ENCODE measurements at places on chromosomes 5 and 9.

GRCh38 chr9:109708451-109708945, 71.5 kb upstream of the PALM2AKAP2 start:
- no peak for DNase-seq

DNA sequence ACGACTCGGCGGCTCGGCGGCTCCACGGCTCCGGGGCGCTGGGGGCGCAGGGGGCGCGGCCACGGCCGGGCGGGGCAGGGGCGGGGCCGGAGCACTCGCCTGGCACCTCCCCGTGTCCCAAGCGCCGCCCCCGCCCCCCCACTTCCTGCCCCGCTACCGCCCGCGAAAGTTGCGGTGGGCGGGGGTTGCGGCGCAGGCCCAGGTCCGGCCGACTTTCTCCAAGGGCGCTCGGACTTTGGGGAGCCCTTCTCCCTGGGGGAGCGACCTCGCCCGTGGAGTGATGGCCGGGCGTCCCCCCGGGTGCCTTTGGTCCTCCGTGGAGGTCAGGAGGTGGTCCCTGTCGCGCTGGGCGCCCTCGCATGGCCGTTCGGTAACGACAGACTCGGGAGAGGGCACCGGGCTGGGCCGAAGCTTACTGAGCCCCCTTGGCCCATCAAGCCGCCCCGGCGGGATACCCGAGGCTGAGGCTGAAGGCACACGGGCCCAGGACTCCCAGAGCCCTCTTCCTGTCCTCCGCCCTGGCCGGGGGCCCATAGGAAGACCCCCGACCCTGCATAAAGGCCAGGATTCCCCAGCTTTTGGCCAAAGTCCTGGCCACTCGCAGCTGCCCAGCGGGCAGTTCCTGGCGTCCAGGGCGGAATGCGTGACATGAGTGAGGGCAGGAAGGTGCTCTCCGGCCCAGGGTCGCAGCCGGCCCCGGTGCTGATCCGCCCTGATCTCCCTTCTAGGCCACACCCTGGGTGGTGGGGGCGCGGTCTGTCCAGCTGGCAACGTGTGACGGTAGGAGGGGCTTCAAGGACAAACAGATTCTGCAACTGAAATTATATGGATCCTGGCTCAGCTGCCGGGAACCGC, 883 bp upstream of the VAV2 start:
- DNase-seq: peak; percentile 54

- DNase-seq: peak; percentile 54
Measured at GRCh38 chr9:91193087-91193657, 168.5 kb downstream of the AUH start.

- no peak for DNase-seq
Measured at GRCh38 chr9:74503219-74503618, 6.1 kb downstream of the RORB start.

DNA sequence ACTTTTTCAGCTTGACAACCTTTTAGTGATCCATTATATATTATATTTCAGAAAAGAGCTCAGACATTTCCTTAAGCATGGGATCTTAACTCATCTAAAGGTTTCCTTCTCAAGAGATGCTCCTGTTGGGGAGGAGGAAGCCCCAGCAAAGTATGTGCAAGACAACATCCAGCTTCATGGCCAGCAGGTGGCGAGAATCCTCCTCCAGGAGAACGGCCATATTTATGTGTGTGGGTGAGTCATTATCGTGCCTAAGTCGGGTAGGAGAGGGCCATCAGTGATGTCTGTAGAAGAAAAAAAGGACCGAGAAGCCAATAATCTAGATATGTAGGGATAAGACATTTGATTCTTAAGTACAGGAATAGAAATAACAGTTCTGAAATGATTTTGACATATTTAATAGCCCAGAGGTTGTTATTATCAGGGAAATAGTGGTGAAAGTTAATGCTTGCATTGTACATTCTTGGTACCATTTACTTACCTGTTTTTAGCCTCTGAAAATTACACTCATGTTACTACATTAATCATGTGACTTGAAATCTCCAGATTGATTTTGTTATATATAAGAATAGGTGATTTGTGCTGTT, 28.2 kb downstream of the MTRR start:
- no peak for DNase-seq

GRCh38 chr9:97794666-97795065, 58.4 kb upstream of the FOXE1 start:
- DNase-seq: no peak

DNA sequence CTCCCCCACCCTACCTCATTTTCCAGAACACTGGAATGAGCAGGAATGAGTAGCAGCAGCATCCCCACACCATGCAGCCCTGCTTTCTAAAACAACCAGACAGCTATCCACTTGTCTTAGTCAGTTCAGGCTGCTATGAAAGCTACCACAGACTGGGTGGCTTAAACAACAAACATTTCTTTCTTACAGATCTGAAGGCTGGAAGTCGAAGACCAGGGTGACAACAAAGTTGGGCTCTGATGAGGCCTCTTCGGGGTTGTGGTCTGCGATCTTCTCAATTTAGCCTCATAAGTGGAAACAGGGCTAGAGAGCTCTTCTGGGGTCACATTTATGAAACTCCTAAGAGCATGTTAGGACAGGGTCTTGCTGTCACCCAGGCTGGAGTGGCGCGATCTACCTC, 38.9 kb downstream of the LPAR1 start:
- DNase-seq: no peak

- no peak for DNase-seq
Measured at GRCh38 chr9:710951-711745, 130.3 kb upstream of the DMRT1 start.

DNA sequence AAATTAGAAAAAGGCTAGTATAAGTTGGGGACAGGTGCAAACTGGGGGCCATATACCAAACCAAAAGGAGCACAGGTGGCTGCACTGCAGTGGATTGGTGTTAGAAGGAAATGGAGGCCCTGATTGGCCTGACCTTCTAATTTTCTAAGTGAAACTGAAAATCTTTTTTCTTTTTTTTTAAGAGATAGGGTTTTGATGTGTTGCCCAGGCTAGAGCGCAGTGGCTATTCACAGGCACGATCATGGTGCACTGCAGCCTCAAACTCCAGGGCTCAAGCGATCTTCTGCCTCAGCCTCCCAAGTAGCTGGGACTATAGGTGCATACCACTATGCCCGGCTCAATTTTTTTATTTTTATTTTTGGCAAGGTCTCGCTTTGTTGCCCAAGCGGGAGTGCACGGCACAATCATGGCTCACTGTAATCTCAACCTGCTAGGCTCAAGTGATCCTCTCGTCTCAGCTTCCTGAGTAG, 9.8 kb upstream of the CCDC69 start:
- DNase-seq: no peak

GRCh38 chr9:93231121-93231694, 47.3 kb downstream of the WNK2 start:
- no peak for DNase-seq

GRCh38 chr5:171453056-171453725, 33.7 kb downstream of the FGF18 start:
- DNase-seq: no peak

- DNase-seq: no peak
Measured at GRCh38 chr9:20295555-20295954, 326.7 kb downstream of the MLLT3 start.

GRCh38 chr9:109403116-109403515, 82.3 kb upstream of the EPB41L4B start:
- DNase-seq: no peak

DNA sequence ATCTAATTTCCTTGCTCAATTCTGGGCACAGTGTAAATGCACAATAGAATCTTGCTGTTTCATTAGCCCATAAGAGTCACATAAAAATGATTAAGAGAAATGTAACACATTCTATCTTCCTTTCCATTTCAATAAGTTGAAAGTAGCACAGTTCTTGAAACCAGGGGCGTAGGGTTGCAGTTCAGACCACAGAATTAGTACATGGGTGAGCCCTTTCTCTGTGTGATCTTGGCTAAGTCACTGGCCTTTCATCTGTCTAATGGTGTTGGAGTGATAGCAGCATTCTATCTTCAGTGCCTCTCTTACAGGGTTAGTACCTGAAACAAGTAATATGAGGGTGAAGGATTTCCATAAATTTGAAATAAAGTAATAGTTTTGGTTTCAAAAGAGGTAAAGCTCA, 445.3 kb upstream of the ZNF462 start:
- no peak for DNase-seq

GRCh38 chr9:82255481-82256176, 267.1 kb downstream of the SPATA31D1 start:
- DNase-seq: no peak

GRCh38 chr5:128711216-128711615, 173.2 kb upstream of the FBN2 start:
- no peak for DNase-seq

DNA sequence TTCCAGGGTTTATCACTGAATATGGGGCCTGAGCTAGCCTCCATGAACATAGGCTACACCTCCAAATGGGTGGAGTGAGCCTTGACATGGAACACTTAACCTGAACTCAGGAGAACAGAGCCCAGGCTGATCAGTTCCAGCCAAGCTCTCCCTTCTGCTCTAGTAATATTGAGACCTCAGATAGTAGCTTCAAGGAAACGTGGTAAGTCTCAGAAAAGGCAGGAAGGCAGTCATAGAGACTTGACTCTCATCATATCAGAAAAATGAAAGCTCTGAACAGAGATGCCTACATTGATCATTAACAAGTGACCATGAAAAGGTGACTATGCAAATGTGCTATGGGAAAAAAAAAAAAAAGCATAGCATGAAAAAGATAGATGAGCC, 40.5 kb upstream of the MYO10 start:
- no peak for DNase-seq

DNA sequence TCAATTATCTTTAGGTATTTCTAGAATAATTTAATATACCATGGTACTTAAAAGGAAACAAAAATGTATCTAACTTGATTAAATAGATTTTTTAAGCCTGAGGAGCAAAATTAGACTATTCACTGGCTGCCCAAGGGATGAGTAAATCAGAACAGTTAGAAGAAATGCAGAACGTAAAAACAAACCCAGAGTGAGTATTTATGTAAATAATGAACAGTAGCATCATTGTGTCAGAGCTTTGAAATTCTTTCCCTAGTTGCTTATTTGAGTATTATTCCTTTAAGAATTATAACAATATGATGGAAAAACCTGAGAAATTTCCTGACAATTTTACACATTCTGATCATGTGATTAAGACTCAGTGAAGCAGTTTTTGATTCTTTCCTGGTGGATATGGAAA, 200.9 kb downstream of the GDNF start:
- DNase-seq: no peak

DNA sequence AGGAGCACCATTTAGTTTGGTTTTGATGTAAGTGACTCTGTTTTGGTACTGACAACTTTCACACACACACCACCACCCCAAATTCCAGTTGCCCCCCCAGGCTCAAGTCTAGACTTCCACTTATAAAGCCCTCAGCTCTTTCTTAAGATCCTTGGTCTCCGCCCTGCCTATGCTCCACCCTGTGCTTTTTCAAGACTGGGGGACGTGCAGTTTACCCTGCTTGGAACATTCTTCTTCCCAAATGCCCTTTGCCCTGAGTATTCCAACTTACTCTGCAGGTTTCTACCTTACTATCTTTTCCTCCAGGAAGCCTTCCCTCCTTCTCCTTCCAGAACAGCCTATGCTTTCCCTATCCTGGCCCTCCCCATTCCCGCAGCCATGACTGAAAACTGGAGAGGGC, 1.5 kb upstream of the TRIM14 start:
- DNase-seq: no peak

- DNase-seq: no peak
Measured at GRCh38 chr9:116039312-116039711, 114.3 kb upstream of the PAPPA start.

GRCh38 chr9:122206118-122207046, 22.4 kb downstream of the LHX6 start:
- no peak for DNase-seq

Data from activated CD4-positive, alpha-beta T cell treated with anti-CD3 and anti-CD28 coated beads, Interleukin-2, amount 50 U/mL, for 24 hours (primary cell).